ENCODE measurements at places on chromosomes 7 and 10.

- no peak for DNase-seq
These were observed 120.0 kb downstream of the SEC23IP start for GRCh38 chr10:120012566-120012965.

GRCh38 chr10:122176232-122177213, 94.6 kb upstream of the BTBD16 start:
- DNase-seq, result no peak

- DNase-seq, result peak; percentile 94
These were observed at the start of gene GCC1 for GRCh38 chr7:127585044-127585953. Gene GCC1, minus strand, starts transcription at chr7:127585596. Its CDS starts 414 bp downstream, at chr7:127585182.

- DNase-seq, result no peak
These were observed 34.8 kb downstream of the AHR start for GRCh38 chr7:17333221-17333620.

Data from hematopoietic multipotent progenitor cell treated with erythropoietin and hydrocortisone succinate and interleukin-3 and kit ligand, for 17 days (in vitro differentiated cells).